ENCODE measurements at places on chromosomes 11 and 22.

DNA sequence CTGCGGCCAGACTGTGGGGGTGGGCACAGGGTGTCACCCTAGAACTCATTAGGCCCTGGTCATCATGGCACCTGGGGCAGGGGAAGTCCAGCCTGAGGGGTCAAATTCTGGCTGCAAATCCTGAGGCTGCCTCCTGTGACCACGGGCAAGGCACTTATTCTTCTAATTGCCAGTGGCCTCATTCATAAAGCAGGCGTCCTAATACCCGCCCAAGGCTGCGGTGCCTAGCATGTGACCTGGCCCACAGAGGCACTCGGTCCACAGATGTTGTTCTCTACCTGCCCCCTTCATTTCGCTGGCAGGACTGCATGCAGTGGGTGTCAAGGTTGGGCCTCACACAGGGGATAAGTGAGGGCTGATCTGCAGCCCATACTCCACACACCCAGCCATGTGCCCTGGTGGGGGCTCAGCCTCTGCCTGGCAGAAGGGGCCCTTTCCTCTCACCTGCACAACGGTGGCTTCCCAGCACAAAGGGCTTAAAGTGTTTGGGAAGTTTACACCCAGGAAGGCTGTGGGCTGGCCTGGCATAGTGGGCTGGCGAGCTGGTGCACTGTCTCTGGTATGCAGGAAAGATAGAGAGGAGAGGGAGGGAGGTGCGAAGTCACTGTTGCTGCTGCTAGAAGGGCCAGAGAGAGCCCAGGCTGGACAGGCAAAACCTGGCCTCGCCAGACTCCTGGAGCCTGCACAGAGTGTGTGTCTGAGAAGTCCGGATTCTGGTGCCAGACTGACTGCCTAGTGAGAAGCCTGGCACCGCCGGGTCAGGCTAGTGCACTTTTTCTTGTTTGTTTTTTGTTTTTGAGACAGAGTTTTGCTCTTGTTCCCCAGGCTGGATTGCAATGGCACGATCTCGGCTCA, 3.2 kb downstream of the MPST start:
- no peak for DNase-seq

- DNase-seq = peak; percentile 55
These were observed 52.8 kb upstream of the TENM4 start for GRCh38 chr11:79493555-79494171.

GRCh38 chr22:30557243-30557642, 10.7 kb upstream of the SEC14L6 start:
- DNase-seq = no peak

GRCh38 chr11:32382339-32383049, 52.8 kb downstream of the WT1 start:
- DNase-seq = no peak

GRCh38 chr22:37340331-37341262, 58.3 kb downstream of the CYTH4 start:
- DNase-seq = no peak

DNA sequence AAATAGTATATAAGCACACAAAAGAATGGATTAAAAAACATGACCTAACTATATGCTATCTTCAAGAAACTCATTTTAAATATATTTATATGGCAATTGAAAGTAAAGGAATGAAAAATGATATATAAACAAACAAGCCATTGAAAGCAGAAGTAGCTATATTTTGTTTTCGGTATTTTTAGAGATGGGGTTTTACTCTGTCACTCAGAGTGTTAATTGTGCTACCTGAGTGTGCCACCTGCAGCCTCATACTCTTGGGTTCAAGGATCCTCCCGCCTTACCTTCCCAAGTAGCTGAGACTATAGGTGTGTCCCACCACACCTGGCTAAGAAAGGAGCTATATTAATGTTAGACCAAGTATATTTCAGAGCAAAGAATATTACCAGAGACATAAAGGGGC, 624.1 kb downstream of the BUD13 start:
- DNase-seq = no peak

- peak; percentile 90 for DNase-seq
These were observed 5.3 kb downstream of the NEAT1 start for GRCh38 chr11:65427691-65428577.

DNA sequence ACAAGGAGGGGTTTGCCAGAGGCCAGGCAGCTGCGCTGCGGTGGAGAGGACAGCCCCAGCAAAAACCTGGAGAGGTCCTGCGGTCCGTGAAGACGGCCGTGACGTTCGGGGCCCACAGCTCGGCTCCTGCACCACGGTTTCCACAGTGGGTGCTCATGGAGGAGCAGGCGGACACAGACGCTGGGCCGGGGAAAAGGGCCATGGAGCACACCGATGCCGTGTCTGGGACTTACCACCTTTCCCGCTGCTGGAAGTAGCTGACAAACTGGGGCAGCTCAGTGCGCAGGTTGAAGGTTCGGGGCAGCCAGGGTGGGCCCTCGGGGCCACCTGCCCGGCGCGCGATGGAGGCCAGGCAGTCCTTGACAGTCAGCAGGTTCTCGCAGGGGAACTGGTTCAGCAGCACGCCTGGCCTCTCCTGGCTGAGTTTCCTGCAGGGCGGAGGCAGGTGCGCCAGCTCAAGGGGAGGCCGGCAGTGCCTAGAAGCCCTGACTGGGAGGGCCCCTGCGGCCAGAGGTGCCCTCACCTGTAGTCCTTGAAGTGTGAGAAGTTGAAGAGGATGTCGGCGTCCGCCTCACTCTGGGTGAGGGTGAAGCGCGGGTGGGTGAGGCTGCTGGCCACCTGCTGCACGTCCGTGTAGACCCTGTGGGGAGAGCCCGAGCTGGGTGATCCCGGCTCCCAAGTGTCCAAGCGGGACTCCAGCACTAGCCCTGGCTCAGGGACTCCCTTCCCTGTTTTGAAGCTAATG, 12.8 kb downstream of the TTLL12 start:
- no peak for DNase-seq

GRCh38 chr22:25062386-25063085, 110.0 kb downstream of the KIAA1671 start:
- DNase-seq = peak; percentile 18

GRCh38 chr22:50085211-50085972, at the start of gene MLC1:
Gene MLC1 (minus strand): TSS chr22:50085426. CDS start chr22:50084902, 524 bp downstream.
- no peak for DNase-seq
